ENCODE measurements at places on chromosomes 2 and 18. TPM values are rescaled to one million over a fixed set of nuclear protein-coding genes. Genes with fewer than 3 reads are reported as not detected.

GRCh38 chr18:12656605-12656937 lies 1.3 kb downstream of the SPIRE1 start:
- peak overlapping the region; percentile 90 for H3K27ac ChIP-seq
- DNase-seq = peak; percentile 47
- peak overlapping the region; percentile 68 for H3K4me3 ChIP-seq

The ITGB6 gene
- polyA plus RNA-seq = 31.9 TPM

DNA sequence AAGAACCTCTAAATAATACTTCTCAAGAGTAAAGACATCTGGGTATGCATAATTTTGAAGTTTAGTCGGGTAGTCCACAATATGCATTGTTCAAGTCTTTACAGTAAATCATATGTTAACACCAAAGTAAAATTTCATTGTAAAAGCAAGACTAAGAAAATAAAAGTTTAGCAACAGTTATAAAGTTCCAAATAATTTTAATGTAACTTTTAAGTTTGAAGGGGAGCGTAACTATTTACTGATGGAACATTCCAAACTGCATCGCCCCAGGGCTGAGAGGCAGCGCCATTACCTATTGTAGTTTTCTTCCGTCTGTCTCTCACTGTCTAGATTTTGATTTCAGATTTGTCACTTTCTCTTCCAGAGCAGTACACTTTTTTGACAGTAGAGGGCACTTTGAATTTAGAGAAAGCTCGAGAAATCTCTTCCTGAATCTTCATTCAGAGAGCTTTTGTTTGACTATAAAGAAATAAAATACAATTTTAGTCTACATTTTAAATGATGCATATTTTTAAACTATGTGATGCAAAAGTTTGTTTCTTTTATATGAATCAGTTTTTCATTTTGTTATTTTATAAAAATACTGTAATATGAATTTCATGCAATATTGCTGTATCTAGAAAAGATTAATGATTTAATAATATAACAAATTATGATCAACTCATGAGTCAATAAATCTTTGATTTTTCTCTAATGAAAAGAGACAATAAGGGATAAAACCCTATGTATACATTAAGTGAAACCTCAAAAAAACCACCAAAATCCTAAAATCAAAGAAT lies 389.8 kb downstream of the FIGN start:
- no peak overlapping the region for H3K27ac ChIP-seq
- no peaks in the 10 kb centered on the region for H3K36me3 ChIP-seq
- no peak overlapping the region for H3K4me3 ChIP-seq
- peaks cover 10% of the 10 kb centered on the region for H3K4me1 ChIP-seq

GRCh38 chr2:135667045-135667444 lies 74.6 kb upstream of the UBXN4 start:
- no peaks in the 10 kb centered on the region for H3K27me3 ChIP-seq
- no peak overlapping the region for H3K4me3 ChIP-seq
- H3K27ac ChIP-seq = no peak overlapping the region

DNA sequence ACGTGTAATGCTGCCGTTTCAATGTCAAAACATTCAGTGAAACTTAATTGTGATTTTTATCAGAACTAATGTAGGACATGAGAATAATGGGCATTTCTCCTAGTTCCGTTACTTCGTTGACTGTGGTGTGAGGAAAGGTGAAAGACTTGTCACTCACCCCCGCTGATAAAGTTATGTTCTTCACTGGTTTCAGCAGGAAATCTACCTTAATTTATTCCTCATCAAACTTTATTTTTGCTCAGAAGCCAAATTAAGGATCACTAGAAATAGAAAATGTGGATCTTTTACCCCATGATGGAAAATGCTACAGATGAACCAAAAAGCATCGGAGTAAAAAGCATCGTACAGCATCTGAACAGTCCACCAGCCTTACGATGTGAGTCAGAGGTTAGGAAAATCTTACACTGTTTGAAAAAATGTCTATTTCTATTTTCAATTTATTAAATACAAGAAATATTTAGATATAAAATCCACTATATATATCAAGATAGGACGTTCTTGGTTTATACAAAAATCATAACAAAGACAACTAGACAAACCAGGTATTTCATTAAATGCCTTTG lies 1.0 kb upstream of the ROCK1 start:
- DNase-seq = peak; percentile 41
- H3K4me1 ChIP-seq = peaks cover 5% of the 10 kb centered on the region
- peak overlapping the region; percentile 81 for H3K4me3 ChIP-seq
- H3K27me3 ChIP-seq = no peaks in the 10 kb centered on the region
- H3K36me3 ChIP-seq = no peaks in the 10 kb centered on the region
